Stimulated activated CD4-positive, alpha-beta T cell treated with anti-CD3 and anti-CD28 coated beads, TNF-alpha, amount 100 ng/mL, for 48 hours (primary cell): ENCODE measurements at places on chromosomes 5 and 9.

- DNase-seq, result no peak
Observed at GRCh38 chr9:129336130-129336528, 158.1 kb upstream of the IER5L start.

- DNase-seq, result no peak
Observed at GRCh38 chr9:100474082-100474923, 1.4 kb downstream of the TMEFF1 start.

GRCh38 chr9:73643379-73644013 is 491.8 kb downstream of the ANXA1 start:
- DNase-seq, result no peak

- no peak for DNase-seq
Observed at GRCh38 chr9:103928442-103928841, 165.7 kb upstream of the SMC2 start.

DNA sequence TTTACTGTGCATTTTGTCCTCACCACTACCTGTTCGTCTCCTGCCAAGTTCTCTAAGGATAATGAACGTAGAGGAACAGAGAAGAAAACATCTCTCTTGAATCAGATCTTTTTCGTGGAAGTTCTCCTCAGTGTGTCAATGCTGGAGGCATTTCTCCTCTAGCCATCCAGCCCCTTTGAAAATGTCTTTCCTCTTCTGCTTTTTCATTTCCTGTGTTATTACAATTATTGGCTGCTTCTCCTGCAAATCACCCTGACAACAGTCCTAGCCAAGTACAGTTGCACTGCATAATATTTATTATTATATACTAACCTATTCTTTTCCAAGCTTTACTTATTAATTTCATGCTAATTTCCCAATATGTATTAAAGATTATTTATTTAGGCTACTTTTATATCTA is 61.8 kb upstream of the TRPM3 start:
- DNase-seq, result no peak

- no peak for DNase-seq
Observed at GRCh38 chr9:136858844-136859757, 7.0 kb downstream of the MAMDC4 start.

DNA sequence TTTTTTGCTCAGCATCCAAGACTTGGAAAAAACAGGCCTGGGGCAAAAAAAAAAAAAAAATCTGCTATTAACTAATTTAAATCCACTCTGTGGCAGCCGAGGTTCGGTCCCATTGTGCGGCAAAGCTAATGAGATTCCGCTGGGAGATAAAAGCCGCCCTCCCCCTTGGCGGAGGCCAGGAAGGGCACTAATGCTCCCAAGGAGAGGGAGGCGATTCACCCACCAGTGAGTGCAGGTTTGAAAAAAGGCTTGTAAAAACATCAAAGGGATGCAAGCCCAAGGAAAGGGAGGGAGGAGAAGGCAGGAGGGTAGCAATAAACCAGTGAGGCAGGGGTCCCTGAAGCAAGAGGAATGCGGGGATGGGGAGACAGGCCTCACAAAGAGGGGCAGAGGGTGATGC is 129.5 kb upstream of the RAPGEF1 start:
- no peak for DNase-seq

DNA sequence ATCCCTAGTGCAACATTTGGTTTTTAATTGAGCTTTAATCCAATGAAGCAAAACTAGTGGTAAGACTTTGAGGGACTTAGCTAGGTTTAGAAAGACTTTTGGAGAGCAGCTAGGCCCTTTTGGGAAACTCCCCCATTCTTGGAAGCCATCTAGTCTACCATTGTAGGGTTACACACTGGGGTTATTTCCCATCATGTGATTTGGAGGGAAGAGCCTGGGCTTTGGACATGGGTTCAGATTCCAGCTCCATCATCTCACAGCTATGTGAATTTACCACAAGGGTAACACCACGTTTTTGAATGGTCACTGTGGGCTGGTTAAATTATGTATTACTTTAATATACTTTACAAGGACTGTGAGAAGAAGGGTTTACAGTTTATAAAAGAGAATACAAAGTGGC is 18.3 kb upstream of the TNFSF15 start:
- no peak for DNase-seq

DNA sequence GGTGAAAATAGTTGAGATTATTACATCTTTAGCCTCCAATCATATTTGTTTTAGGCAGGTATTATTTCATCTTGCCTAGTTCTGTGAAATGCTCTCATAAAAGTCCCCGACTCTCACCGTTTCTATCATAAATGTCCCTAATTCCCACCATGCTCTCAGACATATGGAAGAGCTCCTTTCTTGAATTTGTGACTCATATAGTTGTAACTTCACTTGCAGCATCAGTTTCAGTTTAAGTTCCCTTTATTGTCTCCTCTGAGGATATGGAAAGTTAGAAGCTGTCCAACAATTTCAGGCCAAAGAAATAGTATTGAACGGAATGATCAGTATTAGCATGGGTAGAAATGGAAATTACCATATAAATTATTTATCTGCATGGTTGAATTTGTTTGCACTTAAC is 187.5 kb upstream of the NR4A3 start:
- DNase-seq, result no peak

DNA sequence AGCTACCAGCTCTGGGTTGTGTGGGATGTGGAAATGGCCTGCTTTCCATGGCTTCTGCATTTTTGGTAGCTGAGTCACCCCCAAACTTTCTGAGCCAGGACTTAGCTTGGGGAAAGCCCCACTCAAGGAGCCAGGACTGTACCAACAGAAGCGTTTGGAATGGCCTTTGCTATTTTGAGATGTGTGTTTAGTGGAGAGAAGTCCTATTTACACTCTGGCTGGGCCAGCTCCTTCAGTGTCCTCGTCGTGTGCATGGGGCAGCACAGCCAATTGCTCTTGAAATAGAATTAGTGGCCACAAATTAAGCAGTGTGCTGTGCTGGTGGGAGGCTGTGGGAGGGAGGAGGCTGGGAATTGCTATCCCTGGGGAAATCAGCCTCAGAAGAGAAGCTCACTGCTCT is 51.6 kb downstream of the ENTREP1 start:
- no peak for DNase-seq

DNA sequence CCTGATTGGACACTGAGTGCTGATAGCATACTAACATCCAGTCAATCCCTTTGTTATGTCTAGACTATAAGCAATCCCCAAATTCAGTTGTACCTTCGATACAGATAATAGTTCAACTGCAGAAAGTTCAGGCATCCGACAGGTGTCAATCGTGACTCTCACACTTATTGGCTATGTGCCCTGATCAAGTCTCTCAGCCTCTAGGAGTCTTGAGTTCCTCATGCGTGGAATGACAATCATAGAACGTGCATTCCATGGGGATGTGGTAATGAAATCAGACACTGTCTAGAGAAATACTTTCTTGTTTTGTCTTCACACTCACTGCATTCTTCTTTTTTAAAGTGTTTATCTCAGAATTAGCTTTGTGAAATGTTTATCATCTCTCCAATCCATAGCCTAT is 4.8 kb downstream of the ANKRD34B start:
- no peak for DNase-seq

GRCh38 chr9:21110708-21111576 is 30.7 kb downstream of the IFNW1 start:
- no peak for DNase-seq

DNA sequence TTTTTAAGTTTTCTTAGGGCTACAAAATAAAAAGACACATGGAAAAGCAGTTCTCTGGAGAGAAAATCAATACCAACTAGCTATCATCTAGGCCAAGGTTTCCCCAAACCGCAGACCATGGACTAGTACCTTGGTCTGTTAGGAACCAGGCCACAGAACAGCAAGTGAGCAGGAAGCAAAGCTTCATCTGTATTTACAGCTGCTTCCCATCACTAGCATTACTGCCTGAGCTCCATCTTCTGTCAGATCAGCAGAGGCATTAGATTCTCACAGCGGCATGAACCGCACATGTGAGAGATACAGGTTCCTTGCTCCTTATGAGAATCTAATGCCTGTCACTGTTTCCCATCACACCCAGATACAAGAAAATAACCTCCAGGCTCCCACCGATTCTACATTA is 1907.6 kb upstream of the ACO1 start:
- DNase-seq, result no peak

- no peak for DNase-seq
Observed at GRCh38 chr5:125722550-125722949, 700.7 kb upstream of the GRAMD2B start.

- DNase-seq, result peak; percentile 26
Observed at GRCh38 chr9:71446473-71447411, 321.6 kb downstream of the CEMIP2 start.

GRCh38 chr5:59332236-59332973 is 561.1 kb downstream of the PDE4D start:
- DNase-seq, result no peak

DNA sequence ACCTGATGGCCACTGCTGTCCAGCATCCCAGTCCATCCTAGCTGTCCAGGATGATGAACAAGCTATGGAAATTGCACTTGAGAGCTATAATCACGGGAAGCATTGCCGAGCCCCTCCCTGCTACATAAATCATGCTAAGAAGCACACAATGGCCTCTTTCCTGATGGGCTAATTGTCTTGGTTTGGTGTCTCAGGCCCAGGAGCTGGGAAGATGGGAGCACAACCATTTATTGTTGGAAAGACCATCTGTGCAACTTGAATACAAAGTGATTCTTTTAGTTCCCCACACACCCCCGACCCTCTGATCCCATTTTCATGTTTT is 80.4 kb downstream of the RGS3 start:
- no peak for DNase-seq

DNA sequence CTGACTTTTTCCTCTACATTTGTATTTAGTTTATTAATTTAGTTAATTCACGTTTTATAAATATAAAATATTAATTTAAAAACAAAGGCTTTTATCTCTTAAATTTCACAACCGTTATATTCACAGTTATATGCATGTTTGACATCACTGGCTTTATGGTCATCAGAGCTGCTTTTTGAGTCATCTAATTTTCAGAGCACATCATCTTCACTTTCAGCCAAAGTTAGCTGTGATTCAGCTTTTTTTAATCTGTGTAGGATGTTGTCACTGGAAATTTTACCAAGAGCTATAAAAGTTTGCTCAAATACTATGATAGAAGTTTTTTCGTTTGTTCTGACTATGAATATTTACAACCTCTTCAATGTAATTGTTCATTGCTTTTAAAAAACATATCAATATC is 12.4 kb downstream of the CDC37L1 start:
- DNase-seq, result no peak

GRCh38 chr9:103804077-103804735 is 289.9 kb upstream of the SMC2 start:
- no peak for DNase-seq

GRCh38 chr9:116990592-116990991 is 303.5 kb downstream of the TRIM32 start:
- no peak for DNase-seq

DNA sequence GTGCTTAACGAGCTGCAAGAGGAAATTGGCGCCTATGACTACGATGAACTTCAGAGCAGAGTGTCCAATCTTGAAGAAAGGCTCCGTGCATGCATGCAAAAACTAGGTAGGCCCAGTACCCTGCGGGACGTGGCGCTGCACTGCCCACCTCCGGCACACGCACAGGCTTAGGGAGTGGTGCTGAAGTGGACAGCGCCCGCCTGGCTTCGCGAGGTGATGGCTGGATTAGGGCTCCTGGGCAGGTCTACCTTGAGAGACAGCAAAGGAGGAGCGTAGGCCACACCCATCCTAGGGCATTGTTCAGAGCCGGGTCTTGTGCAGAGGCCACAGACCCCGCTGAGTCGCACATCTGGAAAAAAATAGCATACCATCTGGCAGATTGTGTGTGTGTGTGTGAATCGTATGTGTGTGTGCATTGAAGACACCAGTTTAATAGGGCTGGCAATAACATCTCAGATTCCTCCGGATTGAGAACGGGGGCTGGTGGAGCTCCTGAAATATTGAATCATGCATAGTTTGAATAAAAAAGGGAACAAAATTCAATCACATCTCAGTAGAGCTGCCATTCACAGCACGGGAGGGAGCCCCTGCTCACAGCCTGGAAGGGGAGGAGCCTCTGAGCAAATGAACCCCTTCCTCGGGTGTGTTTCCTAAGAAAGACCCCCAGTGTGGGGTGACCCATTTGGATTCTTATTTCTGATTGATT is 11.1 kb downstream of the OLFM1 start:
- DNase-seq, result no peak

GRCh38 chr9:136031741-136032730 is 63.1 kb downstream of the NACC2 start:
- DNase-seq, result no peak

GRCh38 chr9:128910906-128911305 is 9.9 kb upstream of the PHYHD1 start:
- no peak for DNase-seq

- no peak for DNase-seq
Observed at GRCh38 chr9:100669968-100670367, 92.1 kb downstream of the CAVIN4 start.

- no peak for DNase-seq
Observed at GRCh38 chr9:129996161-129996830, 46.7 kb downstream of the FNBP1 start.

DNA sequence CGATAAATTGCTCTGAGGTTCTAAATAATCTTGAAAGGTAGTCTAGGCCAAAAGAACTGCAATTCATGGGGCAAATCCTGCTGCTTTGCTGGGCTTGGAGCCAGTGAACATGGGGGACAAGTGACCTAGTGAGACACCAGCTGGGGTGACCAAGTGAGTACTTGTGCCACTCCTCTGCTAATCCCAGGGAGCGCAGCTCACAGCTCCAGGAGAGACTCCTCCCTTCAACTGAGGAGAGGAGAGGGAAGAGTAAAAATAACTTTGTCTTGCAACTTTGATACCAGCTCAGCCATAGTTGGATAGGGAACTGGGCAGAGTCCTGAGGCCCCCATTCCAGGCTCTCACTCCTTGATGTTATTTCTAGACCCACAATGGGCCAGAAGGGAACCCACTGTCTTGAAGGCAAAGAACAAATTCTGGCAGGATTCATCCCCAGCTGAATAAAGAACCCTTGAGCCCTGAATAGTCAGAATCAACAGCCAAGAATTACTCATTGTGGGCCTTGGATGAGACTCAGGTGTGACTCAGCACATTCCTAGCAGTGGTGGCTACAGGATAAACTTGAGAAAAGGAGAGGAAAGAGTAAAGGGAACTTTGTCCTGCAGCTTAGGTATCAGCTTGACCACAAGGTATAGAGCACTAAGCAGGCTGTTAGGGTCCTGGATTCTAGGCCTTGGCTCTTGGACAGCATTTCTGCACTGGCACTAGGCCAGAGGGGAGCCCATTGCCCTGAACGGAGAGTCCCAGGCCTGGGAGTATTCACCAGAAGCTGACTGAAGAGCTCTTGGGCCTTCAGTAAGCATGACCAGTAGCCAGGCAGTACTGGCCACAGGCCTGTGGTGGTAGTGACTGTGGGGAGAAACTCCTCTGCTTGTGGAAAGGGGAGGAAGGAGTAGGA is 288.3 kb upstream of the CDH18 start:
- no peak for DNase-seq

GRCh38 chr5:176178789-176179188 is 59.4 kb upstream of the SIMC1 start:
- DNase-seq, result no peak
